ENCODE measurements at places on chromosomes 1 and 21. TPM values are rescaled to one million over a fixed set of nuclear protein-coding genes. Genes with fewer than 3 reads are reported as not detected.

GRCh38 chr1:114126261-114127095 lies 27.2 kb downstream of the SYT6 start:
- no peak for DNase-seq

DNA sequence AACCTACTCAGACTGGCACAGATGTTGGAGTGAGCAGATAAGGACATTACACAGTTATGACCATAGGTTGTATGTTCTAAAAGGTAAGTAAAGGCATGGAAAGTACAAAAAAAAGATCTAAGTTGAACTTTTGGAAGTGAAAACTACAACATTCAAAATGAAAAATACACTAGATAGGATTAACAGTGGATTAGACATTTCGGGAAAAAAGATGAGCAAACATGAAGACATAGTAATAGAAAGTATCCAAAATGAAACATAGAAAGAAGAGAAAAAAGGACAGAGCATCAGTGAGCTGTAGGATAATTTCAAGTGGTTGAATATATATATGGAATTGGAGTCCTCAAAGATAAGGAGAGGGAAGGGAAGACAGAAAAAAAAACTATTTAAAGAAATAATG lies 34.0 kb upstream of the CR2 start:
- DNase-seq, result no peak

DNA sequence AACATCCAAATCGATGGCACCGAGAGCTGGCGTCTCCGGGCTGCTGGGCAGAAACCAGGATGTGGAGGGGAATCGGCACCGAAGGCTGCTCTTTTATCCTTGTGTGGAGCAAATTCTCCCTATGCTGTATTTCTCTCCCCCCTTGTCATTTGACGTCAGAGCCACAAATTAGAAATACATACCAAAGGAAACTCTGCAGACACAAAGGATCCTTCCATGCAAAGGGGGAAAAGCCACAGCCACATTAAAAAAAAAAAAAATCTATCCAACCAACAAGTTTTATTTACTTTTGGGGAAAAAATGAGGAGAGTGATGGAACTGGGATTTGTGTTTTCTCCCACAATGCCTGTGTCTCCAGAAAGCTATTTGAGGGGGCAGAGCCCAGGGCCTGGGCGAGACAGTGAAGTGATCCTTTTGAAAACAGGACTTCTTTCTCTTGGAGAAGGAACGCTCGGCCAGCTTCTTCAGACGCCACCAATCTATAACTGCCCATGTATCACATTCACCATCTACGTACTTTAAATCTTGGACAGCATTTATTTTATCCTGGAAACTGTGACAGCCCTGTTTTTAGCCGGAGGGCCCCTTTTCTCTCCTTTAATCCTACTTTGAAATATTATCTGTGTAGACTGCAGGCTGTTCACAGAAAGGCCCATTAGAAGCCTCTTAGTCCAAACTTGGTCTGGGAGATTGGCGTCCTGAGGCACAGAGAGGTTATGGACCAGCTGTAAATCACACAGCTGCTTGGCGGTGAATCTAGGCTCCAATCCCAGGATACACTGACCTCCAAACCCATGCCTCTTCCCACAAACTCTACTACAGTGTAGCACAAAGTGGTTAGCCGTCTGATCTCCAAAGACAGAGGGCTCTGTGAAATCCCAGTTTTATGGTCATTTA lies 4.5 kb downstream of the KANK4 start:
- DNase-seq, result no peak

PLEKHN1 gene
- total RNA-seq, result 2.0 TPM

CCT8 gene
- total RNA-seq, result 356 TPM

DNA sequence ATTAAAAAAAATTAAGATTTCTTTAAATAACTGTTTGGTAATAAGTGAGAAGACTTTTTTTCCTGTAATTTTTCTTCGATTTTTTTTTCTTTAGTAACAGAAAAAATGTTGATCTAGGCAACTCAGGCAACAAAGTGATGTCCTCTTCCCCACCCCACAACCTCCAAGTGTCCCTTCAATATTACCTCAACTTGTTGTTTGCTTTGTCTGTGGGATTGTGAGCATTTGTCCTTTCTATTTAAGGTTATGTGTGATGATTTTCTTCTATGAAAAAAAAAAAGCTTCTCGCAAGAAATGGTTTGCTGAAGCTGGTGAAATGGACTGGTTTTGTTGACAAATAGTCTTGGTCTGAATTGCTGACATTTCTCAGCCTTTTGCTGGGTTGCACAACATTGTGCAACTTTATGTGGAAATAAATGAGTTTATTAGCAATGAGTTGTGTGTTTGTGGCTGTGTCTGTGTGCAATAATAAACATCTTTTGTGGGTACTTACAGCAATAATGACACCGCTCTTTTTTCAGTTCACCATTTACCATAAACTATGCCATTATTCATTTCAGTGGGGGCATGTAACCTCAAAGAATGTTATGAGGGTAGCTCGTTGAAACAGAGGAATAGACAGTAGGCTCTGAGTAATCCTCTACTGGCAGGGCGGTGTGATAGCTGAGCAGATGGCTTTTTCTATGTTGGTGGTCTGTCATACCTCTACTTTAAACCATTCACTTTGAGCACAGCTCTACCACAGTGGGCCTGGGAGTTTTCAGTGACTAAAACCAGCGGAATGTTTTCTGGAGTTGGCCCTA lies 218.4 kb downstream of the HLX start:
- DNase-seq, result no peak

DNA sequence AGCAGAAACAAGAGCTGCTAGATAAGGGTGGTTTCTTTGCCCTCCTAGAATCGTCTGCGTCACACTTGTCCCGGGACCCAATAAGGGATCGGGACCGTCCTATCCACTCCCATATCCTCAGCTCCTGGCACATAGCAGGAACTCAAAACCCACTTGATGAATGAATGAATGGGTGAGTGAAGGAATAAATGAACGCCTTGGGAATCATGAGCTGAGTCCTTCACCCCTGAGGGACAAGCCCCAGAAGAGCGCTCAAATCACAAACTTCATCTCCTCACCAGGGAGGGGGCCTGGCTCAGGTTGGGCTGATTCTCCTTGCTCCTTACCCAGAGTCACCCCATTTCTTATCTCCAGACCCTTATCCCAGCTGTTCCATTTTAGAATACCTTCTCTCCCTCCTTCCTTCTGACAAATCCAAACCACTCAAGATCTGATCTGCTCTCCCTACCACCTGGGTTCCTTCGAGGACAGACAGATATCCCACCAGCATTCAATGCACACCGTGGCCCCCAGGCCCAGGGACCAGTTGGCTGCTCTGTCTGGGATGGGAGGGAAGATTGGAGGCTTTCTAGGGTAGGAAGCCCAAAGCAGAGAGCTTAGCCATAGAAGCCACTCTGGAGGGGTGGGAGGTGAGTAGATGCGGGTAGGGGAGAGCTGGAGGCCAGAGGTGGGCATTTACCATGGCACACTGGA lies 643 bp upstream of the MOB3C start:
- peak; percentile 47 for DNase-seq

LRRC39 gene
- total RNA-seq, result 0.37 TPM

ST6GALNAC3 gene
- total RNA-seq, result 11.2 TPM

GRCh38 chr1:192768463-192768862 lies 40.4 kb upstream of the RGS2 start:
- no peak for DNase-seq

Measured in H9 (cell line).